ENCODE measurements at places on chromosomes 13 and 19. TPM values are rescaled to one million over a fixed set of nuclear protein-coding genes. Genes with fewer than 3 reads are reported as not detected.

The TMC4 gene
- 1.4 TPM for total RNA-seq

The ERICH4 gene
- not detected for total RNA-seq

DNA sequence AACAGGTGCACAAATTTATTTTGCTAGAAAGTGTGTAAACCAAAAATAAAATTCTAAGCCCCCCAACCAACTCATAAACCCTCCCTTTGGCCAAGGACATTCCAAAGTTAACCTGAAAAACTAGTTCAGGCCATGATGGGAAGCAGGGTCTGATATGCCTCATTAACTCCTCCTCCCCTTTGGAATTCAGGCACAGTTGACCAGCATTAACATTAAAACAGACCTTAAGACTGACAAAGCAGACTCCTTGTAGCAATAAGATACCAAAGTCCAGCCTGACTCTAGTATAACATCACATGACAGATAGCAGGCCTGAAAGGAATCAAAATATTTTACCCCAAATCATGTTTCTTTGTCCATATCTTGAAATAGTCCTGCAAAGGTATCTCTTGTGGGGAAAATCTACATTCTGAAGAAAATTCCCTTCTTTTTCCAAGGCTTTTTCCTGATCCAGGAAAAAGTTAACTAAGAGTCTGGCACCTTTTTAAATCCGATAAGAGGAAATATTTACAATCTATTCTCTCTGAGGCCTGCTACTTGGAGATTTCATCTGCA is 19.7 kb downstream of the NEK5 start:
- DNase-seq: no peak

- no peak for DNase-seq
These were observed 4.8 kb downstream of the KCNC3 start for GRCh38 chr19:50324331-50324730.

DNA sequence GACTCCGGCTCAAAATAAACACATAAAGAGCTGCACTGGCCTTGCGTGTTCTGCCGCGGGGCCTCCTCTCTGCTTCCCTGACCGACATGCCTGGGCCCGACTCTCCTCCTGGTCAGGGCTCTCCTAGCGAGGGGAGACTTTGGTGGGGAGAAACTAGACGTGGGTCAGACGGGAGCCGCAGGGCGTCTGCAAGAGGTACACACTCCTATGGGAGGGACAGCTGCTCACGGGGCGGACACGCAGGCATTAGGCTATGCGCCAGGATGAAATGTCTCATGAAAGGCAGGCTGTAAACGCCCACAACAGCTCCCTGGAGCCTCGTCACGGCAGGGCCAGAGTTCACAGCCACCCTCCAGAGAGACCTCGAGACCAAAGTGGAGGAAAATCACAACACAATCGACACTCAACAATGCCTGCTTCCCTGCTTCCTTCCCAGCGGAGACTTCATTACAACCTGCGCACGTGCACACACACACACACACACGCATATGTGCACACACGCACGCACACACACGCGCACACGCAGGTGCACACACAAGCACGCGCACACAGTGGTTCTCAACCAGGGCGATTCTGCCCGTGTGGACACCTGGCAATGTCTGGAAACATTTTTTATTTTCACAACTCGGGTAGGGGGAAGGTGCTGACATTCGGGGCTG is 5.8 kb downstream of the SLC39A3 start:
- no peak for DNase-seq

DNA sequence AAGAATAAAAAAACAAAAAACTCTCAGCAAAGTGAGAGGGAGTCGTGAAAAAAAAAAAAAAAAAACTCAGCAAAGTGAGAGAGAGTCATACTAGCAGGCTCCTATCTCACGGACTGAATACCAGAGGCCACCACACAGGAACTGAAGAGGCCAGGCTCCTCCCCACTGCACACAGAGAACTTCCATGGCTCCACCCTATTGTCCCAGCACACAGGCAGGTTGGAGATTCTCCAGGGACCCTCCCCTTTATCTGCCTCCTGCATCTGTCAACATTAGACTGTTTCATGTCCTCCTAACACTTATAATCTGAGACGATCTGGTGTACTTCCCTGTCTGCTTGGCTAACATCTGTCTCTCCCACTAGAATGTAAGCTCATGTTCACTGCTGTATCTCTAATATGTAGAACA is 37.0 kb upstream of the FARP1 start:
- DNase-seq: no peak

DNA sequence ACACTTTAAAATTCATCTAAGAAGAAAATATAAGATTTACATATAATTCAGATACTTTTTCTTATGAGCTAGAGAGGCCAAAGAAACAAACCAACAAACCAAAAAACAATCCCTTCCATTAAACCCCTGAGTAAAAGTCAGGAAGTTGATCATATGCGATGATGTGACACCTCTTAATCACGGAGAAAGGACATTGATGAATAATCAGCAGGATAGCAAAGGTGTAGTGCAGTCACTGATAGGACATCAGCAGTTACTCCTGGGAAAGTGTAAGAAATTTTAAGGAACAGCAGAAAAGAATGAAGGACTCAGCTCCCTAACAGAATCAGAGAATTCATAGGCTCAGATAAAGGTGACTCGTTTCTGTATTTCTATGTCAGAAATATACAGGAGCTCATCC is 202.4 kb upstream of the EDNRB start:
- DNase-seq: no peak

- no peak for DNase-seq
These were observed 108.5 kb downstream of the PAN3 start for GRCh38 chr13:28246891-28247290.

- no peak for DNase-seq
These were observed 1.5 kb downstream of the GSX1 start for GRCh38 chr13:27793507-27794367.
